RCC 7860 (cell line): ENCODE measurements at places on chromosomes 2 and 18.

DNA sequence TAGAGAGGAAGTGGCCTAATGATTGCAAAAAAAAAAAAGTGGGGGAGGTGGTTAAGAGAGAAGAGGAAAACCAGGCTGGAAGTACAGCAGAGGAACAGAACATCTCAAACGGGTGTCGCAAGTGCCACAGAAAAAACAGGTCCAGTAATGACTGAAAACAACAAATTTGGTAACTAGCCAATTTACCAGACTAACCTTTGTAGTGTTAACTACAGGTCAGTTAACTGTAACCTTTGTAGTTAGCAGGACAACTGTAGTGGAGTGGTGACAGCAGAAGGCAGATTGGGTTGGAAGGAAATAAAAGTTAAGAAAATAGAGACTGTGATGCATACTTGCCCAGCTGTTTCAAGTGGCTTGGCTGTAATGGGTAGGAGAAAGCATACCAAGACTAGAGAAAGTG, 91.4 kb upstream of the CHST9 start:
- no peak for DNase-seq

DNA sequence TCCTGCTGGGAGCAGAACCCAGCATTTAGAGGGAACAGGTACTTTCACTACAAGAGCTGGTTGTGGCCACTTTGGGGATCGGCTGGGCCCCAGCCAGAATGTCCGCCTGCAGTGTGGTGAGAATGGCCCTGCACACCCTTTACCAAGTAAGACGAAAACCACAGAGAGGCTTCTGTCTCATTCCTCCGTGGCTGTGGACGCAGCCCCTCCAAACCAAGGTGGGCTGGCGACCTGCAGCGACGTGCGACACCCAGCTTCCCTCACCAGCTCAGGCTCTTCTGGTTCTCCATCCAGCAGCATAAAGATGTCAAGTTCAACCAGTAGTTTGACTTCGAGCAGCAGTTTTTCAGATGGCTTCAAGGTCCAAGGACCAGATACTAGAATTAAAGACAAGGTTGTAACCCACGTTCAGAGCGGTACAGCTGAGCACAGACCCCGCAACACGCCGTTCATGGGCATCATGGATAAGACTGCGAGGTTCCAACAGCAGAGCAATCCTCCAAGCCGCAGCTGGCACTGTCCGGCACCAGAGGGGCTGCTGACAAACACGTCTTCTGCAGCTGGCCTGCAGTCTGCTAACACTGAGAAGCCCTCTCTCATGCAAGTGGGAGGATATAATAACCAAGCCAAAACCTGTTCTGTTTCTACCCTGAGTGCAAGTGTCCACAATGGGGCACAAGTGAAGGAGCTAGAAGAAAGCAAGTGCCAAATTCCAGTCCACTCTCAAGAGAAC, 56.2 kb downstream of the WDSUB1 start:
- DNase-seq = no peak

DNA sequence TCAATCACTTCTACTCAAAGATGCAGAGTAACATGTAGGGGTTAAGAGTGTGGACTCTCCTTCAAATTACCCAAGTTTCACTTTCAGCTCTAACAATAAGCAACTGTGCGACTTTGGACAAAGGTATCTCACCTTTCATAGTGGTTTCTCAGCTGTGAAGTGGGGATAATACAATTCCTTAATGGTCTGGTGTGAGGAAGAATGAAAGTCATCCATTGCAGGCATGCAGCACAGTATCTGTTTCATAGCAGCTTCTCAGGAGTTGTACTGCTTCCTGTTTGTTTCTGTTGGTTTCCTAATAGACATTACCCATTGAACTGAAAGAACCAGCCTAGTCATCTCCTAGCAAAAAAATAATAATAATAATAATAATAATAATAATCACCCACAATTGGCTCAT, 74.4 kb downstream of the DDX18 start:
- DNase-seq = no peak

- DNase-seq = no peak
These were observed 72.6 kb downstream of the ANKRD44 start for GRCh38 chr2:197238043-197238365.

DNA sequence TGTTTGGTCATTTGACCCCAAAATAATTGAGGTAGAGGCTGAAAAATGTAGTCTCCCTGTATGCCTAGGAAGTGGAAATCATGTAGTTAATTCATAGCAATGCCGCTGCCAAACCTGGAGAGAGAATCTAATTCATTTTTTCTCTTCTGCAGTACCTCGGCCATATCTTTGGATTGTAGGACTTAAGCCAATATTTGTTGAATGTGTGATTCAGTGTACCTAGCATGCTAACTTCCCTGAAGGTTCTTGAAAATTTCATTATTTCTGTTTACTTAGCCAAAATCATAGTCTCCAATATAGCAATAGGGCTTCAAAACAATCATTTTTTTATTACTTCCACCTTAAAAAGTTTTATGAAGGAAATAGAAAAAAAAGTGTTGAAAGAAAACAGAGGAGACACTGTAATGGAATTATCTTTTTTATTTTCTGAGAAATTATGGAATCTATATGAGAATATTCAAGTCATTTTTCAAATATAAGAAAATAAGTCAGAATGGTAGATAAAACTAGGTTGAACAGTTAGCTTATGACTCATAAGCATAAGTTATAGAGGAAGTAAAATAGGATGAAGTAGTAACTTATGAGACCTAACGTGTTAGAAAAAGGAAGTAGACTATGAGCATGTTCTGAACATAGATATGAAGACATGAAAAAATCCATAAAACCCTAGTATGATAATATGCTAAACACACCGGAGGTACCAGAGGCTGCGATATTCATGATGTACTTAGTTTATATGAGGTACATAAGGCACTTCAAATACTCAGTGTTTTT, 35.2 kb upstream of the CDH19 start:
- no peak for DNase-seq

DNA sequence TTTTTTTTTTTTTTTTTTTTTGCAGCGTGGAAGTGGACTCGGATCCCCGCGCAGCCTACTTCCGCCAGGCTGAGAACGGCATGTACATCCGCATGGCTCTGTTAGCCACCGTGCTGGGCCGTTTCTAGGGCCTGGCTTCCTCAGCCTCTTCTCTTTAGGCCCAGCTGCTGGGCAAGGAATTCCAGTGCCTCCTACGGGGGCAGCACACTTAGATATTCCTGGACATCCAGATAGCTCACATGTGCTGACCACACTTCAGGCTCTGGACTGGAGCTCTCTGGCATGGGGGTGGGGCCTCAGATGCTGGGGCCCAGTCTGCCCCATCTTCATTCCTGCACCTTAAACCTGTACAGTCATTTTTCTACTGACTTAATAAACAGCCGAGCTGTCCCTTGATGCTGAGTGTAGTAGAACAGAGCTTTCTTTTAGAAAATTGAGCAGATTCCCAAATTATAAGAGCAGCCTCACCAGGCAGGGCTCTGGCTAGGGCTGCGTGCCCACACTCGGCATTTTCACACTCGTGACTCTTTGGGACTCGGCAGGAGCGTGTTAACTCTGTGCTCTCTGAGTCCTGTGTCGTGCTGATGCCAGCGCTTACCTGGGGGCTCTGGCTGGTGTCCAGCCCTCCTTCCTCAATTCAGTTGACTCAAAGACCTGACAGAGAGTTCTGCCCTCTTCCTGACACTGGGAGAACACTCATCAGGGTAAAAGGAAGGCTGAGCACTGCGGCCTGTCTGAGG, 19.3 kb downstream of the SLC30A3 start:
- no peak for DNase-seq

DNA sequence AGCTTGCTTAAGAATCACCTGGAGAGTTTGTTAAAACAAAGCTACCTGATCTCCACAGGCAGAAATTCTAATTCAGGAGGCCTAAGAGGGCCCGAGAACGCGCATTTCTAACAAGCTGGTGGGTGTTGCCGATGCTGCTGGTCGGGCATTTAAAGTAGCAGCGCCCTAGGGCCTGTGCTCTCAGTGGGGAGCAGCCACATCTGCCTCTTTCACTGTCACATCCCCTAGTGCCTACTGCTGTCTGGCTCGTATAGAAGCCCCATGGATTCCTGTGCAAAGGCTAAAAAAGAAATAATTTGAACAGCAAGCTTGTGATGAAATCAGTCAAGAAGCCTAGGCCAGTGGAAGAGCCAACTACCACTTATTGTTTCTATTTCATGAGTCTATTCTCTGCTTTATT, 126.7 kb upstream of the SMIM21 start:
- no peak for DNase-seq

- no peak for DNase-seq
These were observed 141.6 kb upstream of the PID1 start for GRCh38 chr2:229412686-229413085.

DNA sequence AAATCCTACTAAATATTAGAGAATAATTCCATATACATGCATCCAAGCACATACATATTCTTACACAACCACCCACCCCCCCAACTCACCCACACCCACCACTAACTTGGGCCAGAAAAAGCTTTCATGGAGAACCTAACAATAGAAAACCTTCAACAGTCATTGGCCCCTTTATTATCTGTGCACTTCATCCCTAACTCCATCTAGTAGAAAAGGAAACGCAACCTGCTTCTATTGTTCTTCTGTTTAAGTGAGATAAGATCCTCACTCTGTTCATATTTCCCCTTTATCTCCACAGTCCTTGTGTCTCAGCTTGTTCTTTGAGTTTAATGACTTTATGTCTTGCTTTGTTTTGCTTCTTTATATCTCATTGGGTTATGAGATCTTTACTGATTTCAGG, 1740.2 kb upstream of the CELF4 start:
- DNase-seq = no peak

DNA sequence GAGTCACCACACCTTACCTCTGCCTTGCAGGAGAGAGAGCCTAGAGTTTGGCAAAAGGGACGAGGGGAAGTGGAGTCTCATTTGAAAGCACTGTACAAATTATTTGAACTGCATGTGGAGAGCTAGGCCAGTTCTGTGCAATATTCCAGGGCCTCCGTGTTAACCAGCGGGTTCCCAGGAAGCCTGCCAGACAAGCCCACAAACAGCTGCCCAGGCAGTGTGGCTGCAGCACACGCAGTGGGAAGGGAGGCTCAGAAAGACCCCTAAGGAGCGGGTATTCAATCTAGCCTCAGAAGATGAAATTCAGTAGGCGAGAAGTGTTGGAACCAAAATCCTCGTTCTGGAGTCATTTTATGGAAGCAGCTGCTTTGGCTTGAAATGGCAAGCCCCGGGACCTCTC, 30.7 kb downstream of the CNGA3 start:
- no peak for DNase-seq

DNA sequence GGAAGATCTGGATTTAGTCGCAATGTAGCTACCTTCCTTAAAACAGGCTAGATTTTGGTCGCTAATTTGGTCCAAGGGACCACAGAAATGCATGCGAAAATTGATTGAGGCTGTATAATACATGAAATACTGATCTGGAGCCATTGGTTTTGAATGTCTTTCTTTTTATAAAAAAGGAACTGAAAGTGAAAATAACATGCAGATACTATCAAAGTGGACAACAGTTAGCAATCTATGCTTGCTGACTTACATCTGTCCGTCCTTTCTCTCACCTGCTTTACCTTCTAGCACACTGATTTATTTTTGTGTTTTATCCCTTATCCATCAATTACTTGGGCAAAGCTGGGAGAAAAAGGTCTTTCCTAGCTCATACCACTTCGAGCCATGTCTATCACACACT, 1459.8 kb upstream of the ACVR2A start:
- DNase-seq = no peak

DNA sequence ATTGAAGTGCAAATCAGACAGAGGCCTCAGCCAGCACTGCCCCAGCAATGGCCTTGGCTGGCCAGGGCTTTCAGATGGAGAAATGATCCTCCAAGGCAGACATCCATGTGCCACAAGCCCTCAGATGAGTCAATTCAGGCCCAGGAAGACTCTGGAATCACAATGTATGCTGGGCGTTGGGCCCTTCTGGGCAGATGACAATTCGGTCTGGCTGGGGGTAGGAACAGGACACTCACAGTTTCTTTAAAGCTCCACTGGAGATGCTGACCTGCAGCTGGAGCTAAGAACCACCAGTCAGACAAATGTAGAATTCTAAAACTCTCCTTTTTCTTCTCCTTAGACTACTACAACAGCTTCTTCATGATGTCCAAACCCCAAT, 7.1 kb upstream of the CRYGC start:
- DNase-seq = no peak

- no peak for DNase-seq
These were observed 81.7 kb downstream of the SEPTIN10 start for GRCh38 chr2:109531896-109532727.

- DNase-seq = peak; percentile 14
These were observed 177.7 kb upstream of the OSR1 start for GRCh38 chr2:19536136-19536535.

- DNase-seq = peak; percentile 96
These were observed 15.0 kb upstream of the MYO1B start for GRCh38 chr2:191230174-191230573.

DNA sequence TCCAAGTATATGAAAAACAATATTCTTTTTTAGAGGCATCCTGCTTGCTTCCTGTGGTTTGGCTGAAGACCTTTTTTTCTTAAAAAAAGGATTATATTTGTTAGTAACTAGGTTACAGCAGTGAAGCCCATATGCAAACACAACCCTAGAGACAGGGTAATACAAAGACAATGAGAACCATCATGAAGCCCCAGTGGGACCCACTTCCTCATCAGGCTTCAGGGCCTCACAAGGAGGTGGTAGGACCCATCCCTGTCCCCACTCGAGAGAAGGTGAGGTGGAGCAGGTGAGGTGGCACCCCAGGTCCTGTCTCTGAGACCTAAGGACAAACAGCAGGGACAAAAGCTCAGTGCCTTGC, 80.3 kb downstream of the EDAR start:
- DNase-seq = no peak

- no peak for DNase-seq
These were observed 96.0 kb upstream of the NFATC1 start for GRCh38 chr18:79299711-79300110.

DNA sequence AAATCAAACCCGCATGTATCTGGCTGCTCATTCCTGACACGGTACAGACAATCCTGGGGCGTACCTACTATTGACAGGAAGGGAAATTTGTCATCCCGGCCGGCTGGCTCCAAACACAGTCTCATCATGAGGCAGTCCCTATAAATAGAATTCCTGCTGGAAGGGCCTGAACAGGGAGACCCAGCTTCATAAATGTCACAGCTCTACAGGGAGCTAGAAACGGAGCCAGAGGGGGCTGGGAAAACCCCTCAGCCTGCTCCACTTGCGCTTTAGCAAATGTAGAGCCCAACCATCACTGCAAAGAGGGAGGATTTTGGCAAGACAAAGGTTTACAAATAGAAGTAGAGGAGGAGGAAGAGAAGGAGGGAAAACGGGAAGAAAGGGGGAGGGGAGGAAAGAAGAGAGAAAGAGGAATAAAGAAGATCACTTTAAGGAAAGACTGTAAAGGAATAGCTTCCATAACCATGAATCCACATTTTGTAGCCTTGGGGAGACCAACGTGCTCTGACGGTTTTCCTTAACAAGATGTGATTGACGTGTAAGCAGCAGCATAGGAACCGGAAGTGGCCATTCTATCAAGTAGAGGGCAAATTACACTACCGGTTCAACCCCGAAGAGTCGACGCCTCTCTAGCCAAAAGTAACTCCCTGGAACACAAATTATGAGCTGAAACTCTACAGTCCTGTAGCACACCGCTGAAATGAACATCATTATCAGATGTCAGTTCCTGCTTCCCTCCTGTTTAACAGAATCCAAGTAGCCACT, 56.8 kb upstream of the TTN start:
- DNase-seq = no peak
